ENCODE measurements at places on chromosomes 1 and 21.

DNA sequence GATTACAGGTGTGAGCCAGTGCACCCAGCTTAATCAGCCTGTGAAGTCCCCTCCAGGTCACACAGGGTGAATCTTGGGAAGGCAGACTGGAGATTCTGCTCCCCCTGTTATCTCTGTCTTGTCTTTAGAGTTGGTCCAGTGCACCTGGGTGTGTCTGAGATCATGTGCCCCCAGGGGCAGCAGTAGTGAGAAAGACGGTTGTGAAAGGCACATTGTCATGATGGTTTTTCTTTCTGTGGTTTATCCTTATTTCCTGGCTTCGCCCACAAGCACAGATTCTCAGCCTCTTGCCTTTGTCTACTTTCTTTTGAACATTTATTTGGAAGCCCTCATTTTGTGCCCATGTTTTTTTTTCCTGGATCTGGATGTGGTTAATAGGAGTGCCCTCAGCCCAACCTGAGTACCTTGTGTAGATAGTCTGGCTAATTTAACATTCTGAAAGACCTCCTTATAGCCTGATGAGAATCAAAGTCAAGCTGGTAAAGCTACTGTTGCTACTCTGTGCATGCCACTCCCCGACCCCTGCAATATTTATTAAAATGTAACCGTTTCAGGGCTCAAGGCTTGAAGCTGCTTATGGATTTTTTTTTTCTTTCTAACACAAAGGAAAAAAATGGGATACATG is 23.7 kb downstream of the UCK2 start:
- no peak for DNase-seq

GRCh38 chr1:95057351-95057750 is 15.4 kb downstream of the ALG14 start:
- DNase-seq = no peak

GRCh38 chr1:181219938-181220337 is 131.4 kb downstream of the IER5 start:
- DNase-seq = no peak

GRCh38 chr1:198330982-198331615 is 174.3 kb downstream of the NEK7 start:
- DNase-seq = no peak

DNA sequence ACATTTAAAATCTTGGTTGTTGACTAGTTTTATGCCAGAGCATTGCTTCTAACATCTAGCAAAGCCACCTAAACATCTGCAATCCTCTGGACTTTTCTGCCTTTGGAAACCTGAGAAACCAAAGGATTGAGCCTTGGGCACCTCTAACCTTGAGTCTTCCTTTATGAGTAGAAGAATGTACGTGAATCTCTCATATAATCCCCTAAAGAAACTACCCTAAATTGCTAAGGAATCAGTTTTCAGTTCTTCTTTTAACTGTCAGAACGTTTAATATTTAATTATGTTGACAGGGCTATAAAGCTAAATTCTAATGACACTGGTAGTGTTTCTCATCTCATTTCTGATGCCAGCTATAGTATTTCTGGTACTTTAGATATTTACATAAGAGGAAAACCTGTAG is 997.3 kb downstream of the AMY1C start:
- DNase-seq = no peak

GRCh38 chr1:108925920-108926319 is 37.4 kb downstream of the CLCC1 start:
- no peak for DNase-seq

- DNase-seq = no peak
Observed at GRCh38 chr1:47298025-47298699, 15.8 kb downstream of the STIL start.

- no peak for DNase-seq
Observed at GRCh38 chr1:18155881-18156385, 48.3 kb downstream of the IGSF21 start.

DNA sequence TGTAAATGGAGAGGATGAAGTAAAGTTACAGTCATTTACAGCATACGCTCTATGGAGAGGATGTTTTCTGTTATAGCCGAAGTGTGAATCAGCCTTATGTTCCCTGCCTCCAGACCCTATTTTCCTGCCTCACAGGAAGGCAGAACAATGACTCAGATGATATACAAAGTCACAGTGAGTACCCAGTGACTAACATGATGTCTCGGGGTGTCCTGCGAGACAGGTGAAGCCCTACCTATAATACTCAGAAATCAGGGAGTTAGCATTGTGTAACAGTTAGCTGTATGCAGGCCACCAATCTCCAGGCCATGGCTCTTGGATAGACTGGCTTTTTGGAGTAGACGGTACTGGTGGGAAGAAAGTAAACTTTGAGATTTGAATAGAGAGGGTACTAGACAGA is 55.6 kb upstream of the FBXO28 start:
- no peak for DNase-seq

- no peak for DNase-seq
Observed at GRCh38 chr1:40684669-40685068, 6.8 kb upstream of the NFYC start.

GRCh38 chr1:199279872-199280645 is 641.2 kb downstream of the PTPRC start:
- no peak for DNase-seq

DNA sequence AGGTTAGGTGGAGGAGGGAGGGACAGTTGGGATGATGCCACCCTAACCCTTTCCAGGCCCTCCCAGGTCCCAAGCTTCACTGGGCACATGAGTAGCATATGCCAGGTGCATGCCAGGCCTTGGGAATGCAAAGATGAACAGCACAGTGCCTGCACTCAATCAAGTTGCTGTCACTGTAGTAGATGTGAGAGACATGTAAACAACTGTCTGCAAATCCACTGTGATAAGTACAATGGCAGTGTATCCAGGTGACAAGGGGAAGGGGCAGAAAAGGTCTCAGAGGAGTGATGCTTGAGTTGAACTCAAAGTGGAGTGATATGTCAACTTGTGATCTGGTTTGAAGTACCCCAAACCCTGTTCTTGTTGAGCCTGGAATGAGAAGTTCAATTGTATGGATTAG is 49.5 kb upstream of the LRRN2 start:
- DNase-seq = no peak

DNA sequence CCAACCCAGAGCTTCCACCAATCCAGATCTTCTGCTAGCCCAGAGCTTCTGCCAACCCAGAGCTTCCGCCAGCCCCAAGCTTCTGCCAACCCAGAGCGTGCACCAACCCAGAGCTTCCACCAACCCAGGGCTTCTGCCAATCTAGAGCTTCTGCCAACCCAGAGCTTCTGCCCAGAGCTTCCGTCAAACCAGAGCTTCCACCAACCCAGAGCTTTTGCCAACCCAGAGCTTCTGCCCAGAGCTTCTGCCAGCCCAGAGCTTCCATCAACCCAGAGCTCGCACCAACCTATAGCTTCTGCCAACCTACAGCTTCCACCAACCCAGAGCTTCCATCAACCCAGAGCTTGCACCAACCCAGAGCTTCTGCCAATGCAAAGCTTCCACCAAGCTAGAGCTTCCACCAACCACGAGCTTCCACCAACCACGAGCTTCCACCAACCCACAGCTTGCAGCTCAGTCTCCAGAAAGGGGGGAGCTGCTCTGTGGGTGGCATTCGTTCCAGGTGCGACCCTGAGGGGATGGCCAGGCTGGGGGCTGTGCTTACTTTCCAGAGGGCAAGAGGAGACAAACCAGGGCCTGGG is 23.8 kb downstream of the CRYAA start:
- DNase-seq = no peak

DNA sequence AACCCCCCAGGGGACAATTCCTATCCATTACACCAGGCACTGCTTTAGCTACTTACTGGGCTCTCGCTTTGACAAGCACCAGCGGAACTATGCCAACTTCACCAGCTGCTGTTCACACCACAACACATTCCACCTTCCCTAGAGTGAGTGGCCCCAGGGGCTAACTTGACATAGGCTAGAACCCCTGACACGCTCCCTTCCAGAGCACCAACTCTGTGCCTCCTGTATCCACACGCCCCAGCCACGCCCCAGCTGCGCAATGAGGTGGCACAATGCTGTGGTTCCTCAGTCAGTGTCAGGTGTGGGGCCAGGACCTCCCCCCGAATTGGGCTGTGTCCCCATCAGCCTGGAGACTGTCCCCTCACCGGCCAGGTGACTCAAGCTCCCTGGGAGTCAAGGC is 11.7 kb upstream of the FGR start:
- no peak for DNase-seq

GRCh38 chr21:46060596-46061061 is 37.3 kb upstream of the COL6A2 start:
- peak; percentile 75 for DNase-seq

Measured in left ventricle myocardium inferior (tissue), 1 donor.